ENCODE measurements at places on chromosomes 6 and 20.

DNA sequence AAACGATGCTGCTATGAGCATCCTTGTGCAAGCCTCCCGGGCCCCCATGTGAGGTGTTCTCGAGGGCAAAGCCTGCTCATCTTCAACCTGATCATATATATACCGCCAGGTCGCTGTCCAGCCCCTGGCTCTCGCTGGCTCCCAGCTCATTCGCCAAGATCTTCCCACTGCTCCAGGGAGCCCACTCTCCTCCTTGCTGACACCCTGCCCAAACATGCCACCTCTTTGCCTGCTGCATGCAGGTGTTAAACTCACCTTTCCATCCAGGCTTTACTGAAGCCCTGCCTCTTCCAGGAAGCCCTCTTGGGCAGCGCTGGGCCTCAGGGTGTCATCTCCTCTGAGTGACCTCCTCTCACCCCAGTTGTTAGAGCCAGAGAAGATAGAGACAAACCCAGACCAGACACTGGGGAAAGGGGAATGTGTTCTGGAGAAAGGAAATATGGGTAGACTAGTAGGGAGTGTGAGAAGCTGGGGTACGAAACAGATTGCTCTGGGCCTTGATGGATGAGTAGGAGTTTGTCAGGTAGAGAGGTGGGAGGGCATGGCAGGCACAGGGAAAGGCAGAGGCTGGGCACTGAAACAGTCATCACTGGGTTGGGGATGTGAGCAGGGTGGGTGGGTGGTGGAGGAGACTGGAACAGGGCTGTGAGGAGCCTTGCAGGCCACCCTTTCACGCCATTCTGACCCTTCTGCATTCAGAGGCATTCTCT lies 1.2 kb upstream of the DLGAP4 start:
- no peak for DNase-seq

- DNase-seq, result no peak
These were observed 14.2 kb upstream of the FRK start for GRCh38 chr6:116074732-116075390.

GRCh38 chr6:150894191-150894744 lies 28.8 kb downstream of the MTHFD1L start:
- no peak for DNase-seq

GRCh38 chr20:40651151-40651550 lies 37.9 kb downstream of the MAFB start:
- DNase-seq, result no peak

GRCh38 chr6:81756690-81757089 lies 4.2 kb upstream of the TENT5A start:
- DNase-seq, result no peak

GRCh38 chr20:59599941-59600340 lies 4.4 kb upstream of the PHACTR3 start:
- no peak for DNase-seq

GRCh38 chr20:48897305-48898010 lies 24.1 kb upstream of the ARFGEF2 start:
- DNase-seq, result no peak

GRCh38 chr6:48212501-48212900 lies 101.5 kb upstream of the PTCHD4 start:
- no peak for DNase-seq

Data from NCI-H1436 treated with DMSO at 0.1 percent for 48 hours (cell line).